ENCODE measurements at places on chromosomes 7 and 10.

DNA sequence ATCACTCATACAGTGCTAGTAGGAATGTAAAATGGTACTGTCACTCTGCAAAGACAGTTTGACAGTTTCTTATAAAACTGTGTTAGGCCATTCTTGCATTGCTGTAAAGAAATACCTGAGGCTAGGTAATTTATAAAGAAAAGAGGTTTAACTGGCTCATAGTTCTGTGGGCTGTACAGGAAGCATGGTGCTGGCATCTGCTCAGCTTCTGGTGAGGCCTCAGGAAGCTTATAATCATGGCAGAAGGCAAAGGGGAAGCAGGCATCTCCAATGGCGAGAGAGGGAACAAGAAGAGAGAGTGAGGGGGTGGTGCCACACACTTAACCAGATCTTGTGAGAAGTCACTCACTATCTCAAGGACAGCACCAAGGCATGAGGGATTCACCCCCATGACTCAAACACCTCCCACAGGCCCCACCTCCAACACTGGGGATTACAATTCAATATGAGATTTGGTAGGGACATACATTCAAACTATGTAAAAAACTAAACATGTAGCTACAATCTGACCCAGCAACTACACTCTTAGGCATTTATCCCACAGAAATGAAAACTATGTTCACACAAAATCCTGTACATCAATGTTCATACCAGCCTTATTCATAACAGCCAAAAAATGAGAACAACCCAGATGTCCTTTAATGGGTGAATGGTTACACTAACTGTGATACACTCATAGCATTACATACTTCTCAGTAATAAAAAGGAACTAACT, 5.0 kb downstream of the ALDH18A1 start:
- DNase-seq = no peak

GRCh38 chr7:106425017-106425719, 140.4 kb upstream of the NAMPT start:
- peak; percentile 24 for DNase-seq

DNA sequence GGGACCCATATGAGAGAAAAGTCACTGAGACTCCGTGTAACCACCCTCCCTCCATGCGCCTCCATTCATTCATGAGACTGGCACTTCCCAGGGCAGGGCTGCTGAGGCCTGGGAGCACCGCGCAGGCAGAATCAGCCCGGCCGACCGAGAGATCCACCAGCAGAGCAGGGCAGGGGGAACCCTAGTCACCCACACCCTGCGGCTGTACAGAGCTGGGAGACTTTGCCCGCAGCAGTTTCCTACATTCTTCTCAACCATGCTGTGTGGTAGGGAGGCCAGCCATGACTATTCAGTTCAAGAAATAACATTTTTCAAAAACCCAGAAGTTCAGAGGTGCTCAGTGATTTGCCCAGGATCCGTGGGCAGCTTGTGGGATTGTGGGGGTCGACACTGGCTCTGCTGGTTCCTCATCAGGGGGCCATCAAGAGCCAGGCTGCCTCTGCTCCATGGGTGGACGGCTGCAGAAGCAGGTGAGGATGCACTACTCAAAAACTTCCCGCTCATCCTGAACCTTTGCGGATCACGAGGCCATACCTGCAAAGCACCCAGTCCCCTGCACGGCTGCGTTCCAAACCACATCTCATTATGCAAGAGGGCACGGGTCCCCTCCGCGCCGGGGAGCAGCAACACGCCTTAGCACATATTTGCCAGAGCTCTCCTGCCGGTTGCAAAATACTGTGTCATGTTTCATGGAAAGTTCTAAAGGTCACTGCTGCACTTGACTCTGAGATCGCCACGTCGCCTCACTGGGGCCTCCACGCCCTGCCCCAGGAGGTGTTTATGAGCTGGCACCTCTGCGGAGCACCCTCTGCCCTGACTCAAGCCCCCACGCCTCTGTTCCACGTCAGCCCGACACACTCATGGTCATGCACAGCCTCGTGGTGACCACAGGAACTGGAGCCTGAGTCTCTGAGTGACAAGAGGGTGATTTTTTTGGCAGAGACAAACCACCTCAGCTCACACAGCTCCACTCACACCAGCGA, 132.0 kb downstream of the PRKAG2 start:
- DNase-seq = no peak

DNA sequence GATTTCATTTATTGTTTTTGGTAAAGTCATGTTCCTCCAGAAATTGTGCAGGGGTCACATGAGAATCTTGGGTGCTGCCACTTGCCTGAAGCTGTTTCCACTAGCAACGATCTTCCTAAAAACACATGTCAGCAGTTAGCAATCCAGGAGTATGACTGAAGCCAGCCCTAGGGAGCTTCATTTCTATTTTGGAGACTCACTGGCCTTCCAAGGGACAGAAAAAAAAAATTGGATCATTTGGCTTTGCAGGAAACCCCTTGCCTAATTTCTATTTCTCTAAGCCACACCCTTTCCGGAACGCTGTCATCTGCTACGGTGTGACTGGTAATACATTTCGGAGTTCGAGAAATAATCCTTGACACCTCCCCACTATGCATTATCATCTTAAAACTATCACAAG, 204.7 kb downstream of the TAX1BP1 start:
- DNase-seq = no peak

- no peak for DNase-seq
Observed at GRCh38 chr7:111842491-111842890, 280.2 kb upstream of the IMMP2L start.

- DNase-seq = no peak
Observed at GRCh38 chr7:19587291-19587690, 121.5 kb downstream of the POLR1F start.

- peak; percentile 73 for DNase-seq
Observed at GRCh38 chr7:78510580-78511188, 712.1 kb downstream of the PHTF2 start.

GRCh38 chr10:74936577-74937265, 110.3 kb downstream of the KAT6B start:
- no peak for DNase-seq

- DNase-seq = no peak
Observed at GRCh38 chr10:71266147-71266917, 52.7 kb upstream of the SLC29A3 start.
